ENCODE measurements at places on chromosomes 12 and 14. TPM values are rescaled to one million over a fixed set of nuclear protein-coding genes. Genes with fewer than 3 reads are reported as not detected.

- no peak for DNase-seq
Observed at GRCh38 chr12:32217354-32218310, 111.0 kb downstream of the BICD1 start.

The GDF3 gene
- 0.26 TPM for total RNA-seq

The CLEC2B gene
- total RNA-seq, result 17.1 TPM

The TAS2R7 gene
- not detected for total RNA-seq

GRCh38 chr14:22486675-22487074, 102.3 kb downstream of the DAD1 start:
- no peak for DNase-seq

DNA sequence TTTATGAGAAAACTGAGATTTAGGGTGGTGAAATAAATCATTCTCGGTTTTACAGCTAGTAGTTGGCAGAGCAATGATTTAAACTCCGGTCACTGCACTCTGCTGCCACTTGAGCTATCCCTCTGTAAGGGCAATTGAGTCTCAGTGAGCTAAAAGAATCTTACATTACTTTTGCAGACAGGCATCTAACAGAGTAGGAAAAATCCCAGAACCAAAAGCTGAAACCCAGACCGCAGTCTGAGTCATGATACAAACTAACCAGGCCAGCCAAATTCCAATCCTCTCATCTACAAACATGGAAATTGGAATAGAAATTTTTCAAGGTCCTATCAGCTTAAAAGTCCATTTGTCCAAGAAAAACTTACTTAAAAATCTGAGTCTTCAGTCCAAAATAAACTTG, 73.7 kb downstream of the ANKS1B start:
- no peak for DNase-seq

GRCh38 chr14:88879022-88879421, 54.6 kb downstream of the TTC8 start:
- DNase-seq, result no peak

The CKAP4 gene
- total RNA-seq, result 46.0 TPM

The SIVA1 gene
- 60.0 TPM for total RNA-seq

- no peak for DNase-seq
Observed at GRCh38 chr12:71848212-71848611, 8.7 kb downstream of the TBC1D15 start.

Data from mesenteric fat pad (tissue), 1 donor.